ENCODE measurements at places on chromosomes 6 and 20.

DNA sequence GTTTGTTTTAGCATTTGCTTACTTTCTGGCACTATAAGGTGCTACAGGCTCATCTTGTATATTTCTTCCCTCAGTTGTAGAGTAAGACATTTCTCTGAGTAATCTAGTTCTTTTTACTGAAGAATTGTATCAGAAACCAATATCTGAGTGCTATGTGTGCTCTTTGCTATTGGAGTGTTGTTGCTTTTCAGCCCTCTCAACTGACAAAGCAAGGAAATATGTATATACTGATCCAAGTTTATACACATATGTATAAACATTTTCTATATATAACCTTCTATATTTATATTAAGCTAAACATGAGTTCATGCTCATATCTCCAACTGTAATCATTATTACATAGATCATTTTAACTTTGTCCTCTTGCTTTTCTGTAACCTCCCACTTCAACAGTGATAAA lies 405.7 kb downstream of the RFPL4B start:
- no peak for DNase-seq

- no peak for DNase-seq
Observed at GRCh38 chr6:28757429-28758045, 166.2 kb downstream of the TRIM27 start.

DNA sequence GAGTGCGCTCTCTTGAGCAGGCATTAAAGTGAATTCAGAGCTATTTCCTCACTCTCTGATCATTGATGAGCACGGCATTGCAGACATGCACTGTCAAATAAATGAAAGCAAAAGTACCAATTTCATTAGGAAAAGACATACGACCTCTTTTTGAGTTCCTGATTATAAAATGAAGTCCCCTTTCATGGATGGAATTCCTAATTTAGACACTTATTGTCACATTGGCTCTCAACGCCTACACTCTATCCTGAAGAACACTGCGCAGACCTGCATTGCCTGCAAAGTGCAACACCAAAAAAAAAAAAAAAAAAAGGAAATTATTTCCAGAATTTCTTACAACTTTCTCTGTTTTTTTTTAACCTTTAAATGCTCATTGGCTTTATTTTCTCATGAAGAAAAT lies 1.6 kb downstream of the ADGRB3 start:
- no peak for DNase-seq

GRCh38 chr20:11716239-11716944 lies 201.3 kb upstream of the BTBD3 start:
- DNase-seq = no peak

- DNase-seq = no peak
Observed at GRCh38 chr20:57108742-57109570, 157.5 kb downstream of the BMP7 start.

GRCh38 chr6:33839399-33840047 lies 35.7 kb upstream of the MLN start:
- no peak for DNase-seq

- no peak for DNase-seq
Observed at GRCh38 chr20:40741507-40742106, 52.6 kb upstream of the MAFB start.

DNA sequence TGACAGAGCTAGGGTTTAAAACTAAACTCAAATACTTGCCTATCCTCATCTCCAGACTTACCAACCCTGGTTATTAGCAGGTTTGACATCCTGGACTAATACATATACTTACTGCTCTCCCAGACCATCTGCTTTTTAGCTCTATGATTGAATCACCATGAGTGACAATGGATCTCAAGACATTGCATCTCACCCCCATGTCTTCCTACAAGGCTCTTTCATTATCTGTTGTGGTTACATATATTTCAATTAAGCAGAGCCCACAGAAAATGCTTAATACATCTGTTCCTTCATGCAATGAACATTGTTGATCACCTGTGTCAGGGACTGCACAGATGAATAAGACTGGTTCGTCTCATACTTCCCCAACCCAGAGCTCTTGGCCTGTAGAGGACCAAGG lies 19.4 kb downstream of the SAMD3 start:
- DNase-seq = no peak

- DNase-seq = no peak
Observed at GRCh38 chr6:136923954-136924673, 2.0 kb downstream of the SLC35D3 start.

DNA sequence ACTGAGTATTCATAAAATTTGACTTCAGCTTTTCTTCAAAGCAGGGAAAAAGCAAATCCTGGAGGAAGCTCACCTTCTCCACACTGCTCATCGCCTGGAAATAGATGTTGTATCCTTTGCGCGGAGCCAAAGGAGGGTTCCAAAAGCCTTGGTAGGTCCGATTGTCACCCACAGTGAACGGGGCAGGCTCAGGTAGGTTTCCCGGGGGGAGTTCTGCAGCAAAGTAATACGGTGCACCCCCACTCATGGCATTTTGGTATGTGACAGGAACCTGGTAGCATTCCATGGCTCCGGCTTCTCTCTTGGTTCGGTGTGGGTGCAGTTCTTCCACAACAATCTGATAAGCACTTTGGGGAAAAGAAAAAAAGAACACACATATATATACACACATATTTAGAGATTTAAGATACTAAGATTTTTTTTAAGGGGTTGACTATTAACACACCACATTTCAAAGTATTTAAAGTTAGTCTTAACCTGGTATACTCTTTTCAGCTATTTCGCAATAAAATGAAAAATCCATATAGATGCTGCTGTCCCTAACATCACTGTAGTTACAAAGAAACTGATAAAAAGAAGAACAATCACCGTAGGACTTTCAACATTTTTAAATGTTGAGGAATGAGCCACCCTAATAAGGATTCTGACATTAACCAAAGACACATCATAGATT lies 166.7 kb upstream of the THEMIS start:
- DNase-seq = no peak

DNA sequence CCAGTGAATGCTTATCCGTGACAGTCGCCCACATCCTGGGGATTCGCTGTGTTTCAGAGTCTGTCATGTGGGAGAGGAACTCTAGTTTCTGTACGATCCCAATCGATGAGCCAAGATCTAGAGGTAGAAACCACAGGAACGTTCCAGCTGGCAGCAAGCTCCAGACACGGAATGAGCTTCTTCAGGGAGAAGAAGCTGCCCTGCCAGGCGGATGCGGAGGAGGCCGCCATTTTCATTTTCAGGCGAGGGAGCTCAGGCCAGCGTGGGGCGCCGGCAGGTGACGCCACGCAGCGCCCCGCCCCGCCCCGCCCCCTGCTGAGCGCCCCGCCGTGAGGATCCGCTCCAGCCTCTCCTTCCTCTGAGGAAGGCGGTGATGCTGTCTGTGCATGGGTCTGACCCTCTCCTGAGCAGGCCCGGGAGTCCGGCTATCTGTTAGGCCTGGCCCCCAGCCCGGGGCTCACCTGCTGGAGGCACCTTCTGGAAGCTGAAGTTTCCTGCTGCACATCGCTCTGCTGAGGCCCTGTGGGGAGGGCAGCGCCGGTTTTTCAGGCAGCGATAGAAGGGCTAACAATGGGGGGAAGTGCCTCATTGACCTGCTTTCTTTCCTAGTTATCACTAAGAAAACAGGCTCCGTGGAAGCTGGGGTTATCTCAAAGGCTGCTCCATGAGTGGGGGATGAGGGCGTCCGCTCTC lies 147.5 kb downstream of the ERMARD start:
- no peak for DNase-seq

DNA sequence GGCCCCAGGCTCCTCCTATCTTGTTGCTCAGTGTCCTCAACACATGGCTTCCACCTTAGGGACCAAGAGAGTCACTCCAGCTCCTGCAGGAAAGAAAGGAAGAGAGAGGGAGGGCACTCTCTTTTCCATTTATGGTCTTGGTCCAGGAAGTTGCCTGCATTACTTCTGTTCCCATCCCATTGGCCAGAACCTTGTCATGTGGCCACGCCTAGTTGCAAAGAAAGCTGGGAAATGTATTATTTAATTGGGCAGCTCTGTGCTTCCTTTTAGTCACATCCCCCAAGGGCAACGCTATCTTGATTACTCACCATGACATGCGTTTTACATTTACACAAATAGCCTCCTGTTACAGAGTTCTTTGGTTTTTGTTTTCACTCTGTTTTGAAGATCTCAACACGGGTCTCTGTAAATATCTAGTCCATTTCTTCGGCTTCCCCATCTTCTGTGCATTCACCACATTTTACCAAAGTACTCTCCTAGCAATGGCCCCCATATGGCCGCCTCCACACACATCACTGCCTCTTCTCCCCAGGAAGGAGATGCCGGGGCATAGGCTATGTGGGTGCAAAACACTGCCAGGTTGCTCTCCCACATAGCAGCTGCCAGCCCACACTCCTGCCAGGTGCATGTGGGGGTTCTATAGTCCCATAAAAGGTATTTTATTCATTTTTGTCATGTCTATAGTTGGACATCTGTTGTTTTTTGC lies 35.7 kb upstream of the ZMYND8 start:
- DNase-seq = no peak

- no peak for DNase-seq
Observed at GRCh38 chr6:12351672-12352071, 61.5 kb downstream of the EDN1 start.

GRCh38 chr20:63433756-63434531 lies 38.5 kb downstream of the KCNQ2 start:
- no peak for DNase-seq

- no peak for DNase-seq
Observed at GRCh38 chr6:167683028-167683862, 143.5 kb upstream of the AFDN start.

DNA sequence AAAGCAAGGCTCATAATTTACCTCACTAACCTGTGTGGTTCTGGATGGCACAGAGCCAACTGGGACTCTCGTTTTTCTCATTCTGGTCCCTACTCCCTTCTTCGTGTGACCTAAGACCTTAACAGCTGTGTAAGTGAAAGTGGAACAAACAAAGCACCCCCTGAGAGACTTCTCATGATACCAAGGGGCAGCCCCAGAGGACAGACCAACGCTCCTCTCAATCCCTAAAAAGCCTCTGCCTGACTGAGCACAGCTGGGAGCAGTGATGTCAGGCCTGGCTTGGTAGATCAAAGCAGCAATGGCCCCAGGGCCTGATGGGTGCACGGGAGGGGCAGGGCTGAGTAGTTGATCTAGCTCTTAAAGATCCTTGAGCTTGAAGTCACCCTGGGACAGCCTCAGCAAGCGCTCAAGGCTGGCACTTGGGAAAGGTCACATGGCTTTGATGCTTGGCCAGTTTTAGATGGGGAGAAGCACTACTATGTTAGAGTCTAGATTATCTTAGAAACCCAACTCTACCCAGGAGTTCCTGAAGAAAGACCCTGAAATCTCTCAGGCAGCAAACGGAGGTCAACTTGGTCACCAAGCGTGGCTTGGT lies 16.2 kb upstream of the TGM2 start:
- no peak for DNase-seq

DNA sequence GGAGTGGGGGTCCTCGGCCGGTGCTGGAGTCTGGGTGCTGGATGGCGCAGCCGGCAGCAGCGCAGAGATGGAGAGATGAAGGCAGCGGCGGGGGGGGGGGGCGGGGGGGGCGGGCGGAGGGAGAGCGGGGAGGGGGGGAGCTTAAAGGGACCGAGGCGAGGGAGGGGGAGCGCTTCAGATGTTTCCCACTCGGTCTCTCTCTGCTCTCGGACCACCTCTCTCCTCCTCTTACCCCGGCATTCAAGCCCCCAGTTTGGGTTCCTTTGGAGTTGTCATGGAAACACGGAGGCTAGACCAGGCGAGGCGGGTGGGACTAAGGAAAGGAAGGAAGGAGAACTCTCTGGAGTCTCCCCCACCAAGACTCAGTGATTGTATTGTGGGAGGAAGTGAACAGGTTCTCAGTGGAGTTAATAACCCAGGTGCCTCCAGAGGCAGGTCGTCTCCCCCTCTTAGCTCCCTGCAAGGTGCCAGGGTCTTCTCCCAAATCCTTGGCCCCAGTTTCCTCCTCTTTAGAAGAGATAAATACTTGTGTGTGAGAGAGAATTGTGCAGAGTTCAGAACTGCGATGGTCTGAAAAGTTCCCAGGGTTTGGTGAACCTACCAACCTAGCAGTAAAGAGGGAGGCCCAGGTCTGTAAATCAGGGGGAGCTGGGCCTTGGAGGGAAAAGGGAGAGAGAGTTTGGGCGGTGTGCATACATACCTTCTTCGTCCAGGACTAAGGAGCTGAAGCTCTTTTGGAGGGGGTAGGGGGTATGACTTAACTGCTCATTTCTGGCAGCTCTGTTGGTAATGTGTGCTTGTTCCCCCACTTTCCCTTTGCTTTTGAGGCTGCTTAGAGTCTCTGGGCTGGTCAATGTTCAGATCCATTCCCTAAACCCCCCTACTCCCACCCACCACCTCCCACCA lies at the start of gene PRRT1:
Gene PRRT1 (minus strand): TSS at position 77 of the 906 bp plus-strand sequence. CDS start 112 bp downstream, outside the sequence.
- no peak for DNase-seq

GRCh38 chr20:23115822-23116221 lies 29.7 kb upstream of the CD93 start:
- no peak for DNase-seq

GRCh38 chr6:108288742-108289141 lies 6.1 kb upstream of the AFG1L start:
- DNase-seq = no peak

DNA sequence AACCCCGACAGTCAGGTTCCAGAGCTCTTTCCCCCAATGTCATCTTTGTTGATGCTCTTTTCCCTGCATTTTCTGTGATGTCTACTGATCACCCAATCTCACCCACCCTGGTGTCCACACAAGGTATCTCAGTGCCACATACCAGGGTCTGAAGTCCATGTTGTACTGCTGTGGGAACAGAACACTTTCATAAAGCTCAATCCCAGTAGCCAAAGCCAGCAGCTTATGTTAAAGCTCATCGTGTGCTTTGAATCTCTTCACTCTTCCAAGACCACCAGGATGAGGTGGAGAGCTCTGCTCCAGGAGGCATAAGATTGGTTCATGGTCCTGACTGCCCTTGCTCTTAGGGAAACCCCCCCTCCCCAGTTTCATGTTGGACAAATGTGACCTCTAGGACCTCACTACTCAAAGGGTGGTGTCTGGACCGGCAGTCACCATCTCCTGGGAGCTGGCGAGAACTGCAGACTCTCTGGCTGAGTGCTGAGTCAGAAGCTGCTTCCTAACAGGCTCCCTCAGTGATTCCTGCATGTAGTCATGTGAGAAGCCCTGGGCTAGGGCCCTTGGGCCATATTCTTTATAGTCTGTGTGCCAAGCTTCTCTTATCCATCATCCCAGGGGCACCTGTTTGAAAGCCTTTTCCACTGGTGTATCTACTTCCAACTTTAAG lies 13.4 kb upstream of the CPNE5 start:
- no peak for DNase-seq

DNA sequence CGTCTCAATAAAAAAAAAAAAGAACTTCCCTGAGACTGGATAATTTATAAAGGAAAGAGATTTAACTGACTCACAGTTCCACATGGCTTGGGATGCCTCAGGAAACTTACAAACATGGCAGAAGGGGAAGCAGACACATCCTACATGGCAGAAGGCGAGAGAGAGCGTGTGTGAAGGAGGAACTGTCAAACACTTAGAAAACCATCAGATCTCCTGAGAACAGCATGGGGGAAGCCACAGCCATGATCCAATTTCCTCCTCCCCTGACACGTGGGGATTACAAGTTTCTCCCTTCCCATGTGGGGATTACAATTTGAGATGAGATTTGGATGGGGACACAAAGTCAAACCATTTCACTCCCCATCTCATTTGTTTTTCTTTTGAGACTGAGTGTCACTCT lies 46.6 kb upstream of the TFAP2C start:
- no peak for DNase-seq
